D341Med (cell line): ENCODE measurements at places on chromosomes 3 and 15.

- DNase-seq = no peak
Measured at GRCh38 chr3:32596282-32596908, 25.7 kb upstream of the DYNC1LI1 start.

- no peak for DNase-seq
Measured at GRCh38 chr3:51681453-51681852, 10.4 kb downstream of the TEX264 start.

- DNase-seq = no peak
Measured at GRCh38 chr3:134934933-134935332, 139.9 kb downstream of the EPHB1 start.

DNA sequence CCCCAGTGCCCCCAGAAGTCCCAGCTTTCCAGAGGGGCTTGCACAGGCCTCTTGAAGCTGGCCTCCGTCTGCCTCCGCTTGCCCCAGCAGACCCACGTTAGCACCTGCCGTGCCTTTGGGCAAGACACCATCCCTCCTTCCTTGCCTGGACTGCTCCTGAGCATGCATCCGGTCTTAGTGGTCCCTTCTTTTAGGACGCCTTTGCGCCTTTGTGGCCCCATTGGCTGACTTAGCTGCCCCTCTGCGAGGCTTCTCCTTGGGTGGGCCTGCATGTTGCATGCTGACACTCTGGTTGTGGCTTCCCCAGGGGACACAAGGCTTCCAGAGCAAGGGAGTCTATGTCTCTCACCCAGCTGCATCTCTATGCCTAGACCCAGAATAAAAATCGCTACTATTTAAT is 56.6 kb downstream of the RHCG start:
- DNase-seq = no peak

- no peak for DNase-seq
Measured at GRCh38 chr3:132289316-132289715, 27.9 kb upstream of the ACP3 start.

DNA sequence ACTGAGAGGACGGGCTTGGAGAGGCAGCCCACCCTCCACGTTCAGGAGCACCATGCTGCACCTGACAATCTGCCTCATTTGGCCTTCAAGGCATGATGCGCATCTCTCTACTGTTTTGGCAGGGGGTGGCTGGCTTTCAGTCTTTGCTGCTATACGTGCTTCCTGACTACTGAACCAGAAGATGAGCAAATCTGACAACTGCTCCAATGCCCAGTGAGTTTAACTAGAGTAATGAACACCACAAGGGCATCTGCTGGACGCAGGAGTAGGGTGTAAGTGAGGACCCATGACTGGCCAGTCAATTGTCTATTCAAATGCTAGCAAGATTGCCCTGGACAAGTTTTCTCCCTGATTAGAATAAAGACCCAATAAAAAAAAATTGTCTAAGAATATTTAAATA is 335.7 kb downstream of the MAGI1 start:
- no peak for DNase-seq

GRCh38 chr3:34419801-34420200 is 621.4 kb downstream of the PDCD6IP start:
- no peak for DNase-seq

- no peak for DNase-seq
Measured at GRCh38 chr15:68353421-68354135, 76.0 kb downstream of the FEM1B start.

GRCh38 chr3:170910542-170910941 is 2.1 kb upstream of the EIF5A2 start:
- DNase-seq = no peak

DNA sequence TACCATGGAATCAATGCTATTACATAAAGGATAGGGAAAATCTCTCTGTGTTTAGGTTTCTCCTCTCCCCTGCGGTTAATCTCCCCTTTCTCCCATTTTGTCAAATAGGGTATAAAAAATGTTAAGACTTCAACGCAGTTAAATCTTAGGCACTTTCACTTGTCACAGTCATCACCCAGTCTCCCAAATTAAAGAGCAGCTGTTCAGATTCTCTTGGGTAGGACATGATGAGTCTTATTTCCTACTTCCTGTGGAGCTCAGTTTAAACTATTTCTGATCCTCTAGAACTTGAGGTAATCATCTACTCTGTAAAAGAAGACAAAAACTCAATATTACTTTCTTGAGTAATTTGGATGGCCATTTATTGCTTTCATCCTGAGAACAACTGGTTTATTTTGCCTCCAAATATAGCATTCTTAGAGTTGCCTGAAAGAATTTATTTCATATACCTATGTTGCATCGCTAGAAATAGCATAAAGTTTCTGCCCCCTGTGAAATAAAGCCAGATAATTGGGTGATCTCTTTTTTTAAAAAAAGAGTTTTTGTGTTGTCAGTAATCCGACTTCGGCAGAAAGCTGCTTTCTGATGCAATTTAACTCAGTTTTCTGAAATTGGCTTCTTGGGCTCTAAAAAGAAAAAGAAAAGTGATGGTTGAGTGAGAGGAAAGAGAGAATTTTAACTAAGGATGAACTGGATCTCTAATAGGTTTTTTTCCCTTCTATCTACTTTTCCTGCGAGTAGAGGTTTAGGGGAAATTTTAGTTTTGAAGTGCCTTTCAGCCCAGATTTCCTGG is 20.7 kb downstream of the RAP2B start:
- DNase-seq = no peak

GRCh38 chr3:126051741-126052140 is 32.2 kb downstream of the SLC41A3 start:
- DNase-seq = peak; percentile 2

DNA sequence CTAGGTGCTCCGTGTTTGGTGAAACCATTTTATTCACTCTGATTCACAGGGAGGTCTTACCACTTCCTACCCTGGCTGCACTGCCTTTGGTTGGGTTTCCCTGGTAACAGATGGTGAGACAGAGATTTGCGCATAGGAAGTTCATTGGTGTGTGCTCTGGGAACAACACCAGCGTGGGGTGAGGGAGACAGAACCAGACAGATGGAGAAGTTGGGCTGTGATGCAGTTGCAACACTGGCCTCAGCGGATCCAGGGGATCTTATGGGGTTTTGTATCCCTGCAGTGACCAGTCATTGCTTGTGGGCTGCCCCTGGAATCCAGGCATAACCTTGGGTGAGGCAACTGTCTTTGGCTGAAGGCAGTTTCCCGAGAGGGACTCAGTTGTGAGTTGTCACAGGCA is 12.5 kb upstream of the IL16 start:
- no peak for DNase-seq

- DNase-seq = no peak
Measured at GRCh38 chr3:126988451-126989021, 5.6 kb downstream of the PLXNA1 start.

- DNase-seq = no peak
Measured at GRCh38 chr3:42488687-42489086, 13.8 kb upstream of the VIPR1 start.

- no peak for DNase-seq
Measured at GRCh38 chr3:112027826-112028225, 6.7 kb upstream of the TMPRSS7 start.

DNA sequence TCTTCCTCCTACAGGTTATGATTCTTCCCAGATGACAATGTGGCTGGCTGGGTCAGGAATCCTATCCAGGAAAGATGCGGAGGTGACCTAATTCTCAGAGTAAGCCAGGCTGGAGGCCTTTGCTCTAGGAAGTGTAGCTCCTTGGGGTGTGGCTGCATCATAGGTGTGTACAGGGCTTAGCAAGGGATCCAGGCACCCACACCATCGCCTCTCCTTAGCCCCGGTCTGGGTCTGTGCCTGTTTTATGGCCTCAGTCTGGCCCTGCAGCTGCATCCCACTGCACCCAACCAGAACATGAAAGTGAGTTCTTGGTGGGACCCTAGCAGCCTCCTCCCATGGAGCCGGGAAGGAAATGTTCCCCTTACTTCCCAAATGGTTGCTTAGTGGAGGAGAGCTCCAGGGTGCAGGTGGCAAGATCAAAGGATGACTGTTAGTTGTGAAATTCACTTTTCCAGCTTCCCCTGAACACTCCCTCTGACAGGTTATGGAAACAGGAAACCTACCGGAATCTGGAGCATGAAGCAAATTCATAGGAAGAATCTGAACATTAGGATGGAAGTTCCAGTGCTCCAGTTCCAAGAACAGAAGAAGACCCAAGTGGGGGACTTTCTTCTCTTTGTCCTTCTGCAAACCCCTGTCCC is 2.7 kb upstream of the AMOTL2 start:
- DNase-seq = no peak

GRCh38 chr3:118791246-118791645 is 243.4 kb downstream of the IGSF11 start:
- no peak for DNase-seq

DNA sequence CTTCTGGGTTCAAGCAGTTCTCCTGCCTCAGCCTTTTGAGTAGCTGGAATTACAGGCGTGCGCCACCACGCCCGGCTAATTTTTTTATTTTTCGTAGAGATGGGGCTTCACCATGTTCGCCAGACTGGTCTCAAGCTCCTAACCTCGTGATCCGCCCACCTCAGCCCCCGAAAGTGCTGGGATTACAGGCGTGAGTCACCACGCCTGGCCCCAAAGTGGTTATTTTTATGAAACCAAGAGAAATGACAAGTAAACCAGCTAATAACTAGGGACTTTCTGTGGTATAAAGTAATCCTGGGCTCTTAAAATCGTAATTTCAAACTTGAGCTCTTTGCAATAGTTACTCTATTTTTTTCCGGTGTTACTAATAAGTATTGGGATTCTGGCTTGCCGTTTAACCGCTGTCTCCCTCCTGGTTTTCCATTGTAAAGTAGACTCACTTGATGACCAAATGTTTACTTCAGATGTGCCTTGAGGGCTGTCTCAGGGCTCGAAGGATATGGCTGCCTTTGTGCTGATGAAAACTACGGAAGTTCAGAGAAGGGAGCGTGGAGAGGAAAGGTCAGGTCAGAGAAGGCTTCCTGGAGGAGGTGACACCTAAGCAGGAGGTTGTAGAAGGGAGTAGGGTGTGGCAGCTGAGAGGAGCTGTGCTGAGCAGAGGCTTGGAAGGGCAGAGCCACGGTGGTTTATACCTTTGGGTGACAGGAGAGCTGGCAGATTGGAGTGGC is 4.2 kb downstream of the ZSCAN2 start:
- DNase-seq = no peak

GRCh38 chr3:185716436-185717108 is 108.3 kb downstream of the IGF2BP2 start:
- DNase-seq = no peak

DNA sequence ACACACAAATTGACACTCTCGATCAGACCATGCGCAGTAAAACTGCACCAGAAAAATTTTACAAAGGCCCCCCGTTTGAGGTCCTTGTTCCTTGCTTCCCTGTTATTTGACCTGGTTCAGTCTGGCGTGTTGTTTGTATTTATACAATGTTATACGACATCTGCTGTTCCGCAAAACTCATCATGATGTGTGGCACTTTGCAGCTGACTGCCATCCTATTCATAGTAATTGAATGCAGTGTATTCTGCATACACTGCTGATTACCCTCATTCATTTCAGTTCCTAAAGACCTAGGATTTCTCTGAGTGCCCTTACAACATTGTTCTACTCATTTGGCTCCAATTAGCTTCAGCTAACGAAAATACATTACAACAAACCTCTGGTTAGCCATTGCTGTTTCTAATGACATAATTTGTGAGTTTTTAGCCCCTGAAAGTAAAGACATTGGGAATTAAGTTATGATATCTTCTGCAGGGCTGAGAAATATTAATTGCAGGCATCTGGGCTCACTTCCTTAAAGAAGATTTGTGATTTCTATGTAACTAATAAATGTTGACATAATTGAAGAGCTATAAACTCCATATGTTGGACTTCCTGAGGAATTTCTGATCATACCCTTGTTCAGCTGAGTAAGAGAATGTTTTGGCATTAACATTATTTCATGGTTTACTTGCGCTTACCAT is 75.7 kb downstream of the C3orf38 start:
- DNase-seq = no peak

DNA sequence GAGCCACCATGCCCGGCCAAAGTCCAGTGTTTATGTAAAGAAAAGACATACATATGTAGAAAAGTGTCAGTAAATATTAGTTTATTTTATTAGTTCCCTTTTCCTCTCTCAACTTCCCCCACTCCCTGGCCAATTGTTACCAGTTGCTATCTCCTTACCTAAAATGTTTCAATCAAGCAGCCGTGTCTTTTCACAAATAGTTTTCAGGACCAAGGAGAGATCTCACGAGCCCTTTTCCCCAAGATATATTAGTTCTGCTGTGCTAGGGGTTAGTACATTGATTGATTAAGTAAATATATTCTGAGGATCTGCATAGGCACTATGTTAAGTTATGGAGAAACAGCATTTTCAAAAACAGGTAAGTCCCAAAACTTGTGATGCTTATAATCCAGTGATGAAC is 87.4 kb downstream of the ZIC4 start:
- DNase-seq = no peak

DNA sequence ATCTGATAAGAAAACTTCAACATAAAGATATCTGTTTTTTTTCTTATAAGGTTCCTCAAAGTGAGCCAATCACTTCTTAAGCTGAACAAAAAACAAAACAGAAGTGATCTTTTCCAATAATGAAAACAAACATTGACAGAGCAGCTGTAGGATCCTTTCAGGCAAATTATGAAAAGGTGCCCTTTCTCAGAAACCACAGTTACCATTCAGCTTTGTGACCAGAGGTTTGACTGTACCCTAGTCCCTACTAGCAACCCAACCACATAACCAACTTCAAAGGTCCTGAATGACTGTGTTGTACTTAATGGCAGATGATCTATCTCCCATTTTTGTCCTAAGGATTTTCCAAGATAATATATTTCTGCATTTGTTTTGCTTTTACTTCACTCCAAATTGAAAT is 39.4 kb upstream of the CCR2 start:
- DNase-seq = no peak

- no peak for DNase-seq
Measured at GRCh38 chr3:156035158-156035557, 85.2 kb upstream of the KCNAB1 start.

DNA sequence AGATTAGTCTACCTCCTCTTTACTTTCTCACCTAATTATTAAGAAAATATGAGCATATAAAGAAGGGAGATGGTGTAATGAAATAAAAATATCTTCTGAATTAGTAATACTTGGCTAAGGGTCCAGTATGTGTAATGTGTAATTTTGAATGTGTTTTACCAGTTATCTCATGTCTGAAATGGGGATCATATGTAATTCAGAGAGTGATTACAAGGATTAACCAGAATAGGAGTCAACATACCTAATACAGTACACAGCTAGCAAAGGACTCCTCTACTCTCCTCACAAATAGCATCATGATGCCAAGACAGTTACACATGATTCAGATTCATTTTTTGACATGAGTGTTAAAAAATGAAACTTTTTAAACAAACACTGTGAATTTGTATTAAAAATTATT is 570.4 kb downstream of the SI start:
- DNase-seq = no peak

DNA sequence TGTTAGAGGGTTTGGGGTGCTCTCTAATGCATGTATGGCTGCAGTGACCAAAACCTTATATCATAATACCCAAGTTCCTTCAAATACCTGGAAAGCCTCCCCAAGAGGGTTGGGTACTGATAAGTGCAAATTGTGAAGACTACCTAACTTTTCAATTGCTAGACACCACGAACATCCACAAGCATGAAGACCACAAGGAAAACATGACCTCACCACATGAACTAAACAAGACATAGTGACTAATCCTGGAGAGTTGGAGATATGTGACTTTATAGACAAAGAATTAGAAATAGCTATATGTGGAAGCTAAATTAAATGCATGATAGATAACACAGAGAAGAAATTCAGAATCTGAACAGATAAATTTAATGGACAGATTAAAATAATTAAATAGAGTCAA is 23.9 kb upstream of the AADACL2 start:
- DNase-seq = no peak

- DNase-seq = no peak
Measured at GRCh38 chr3:13023971-13024764, 49.1 kb downstream of the IQSEC1 start.

GRCh38 chr15:36499412-36500389 is 79.7 kb upstream of the CDIN1 start:
- no peak for DNase-seq
